T-helper 1 cell (primary cell): ENCODE measurements at places on chromosomes 3 and 15.

- no peak for DNase-seq
Measured at GRCh38 chr15:93247466-93248121, 158.6 kb upstream of the RGMA start.

GRCh38 chr15:72735111-72735510 lies 48.4 kb downstream of the ADPGK start:
- no peak for DNase-seq

- no peak for DNase-seq
Measured at GRCh38 chr15:88800738-88801137, 2.5 kb upstream of the ACAN start.

GRCh38 chr3:48215019-48215418 lies 8.3 kb upstream of the CAMP start:
- no peak for DNase-seq

DNA sequence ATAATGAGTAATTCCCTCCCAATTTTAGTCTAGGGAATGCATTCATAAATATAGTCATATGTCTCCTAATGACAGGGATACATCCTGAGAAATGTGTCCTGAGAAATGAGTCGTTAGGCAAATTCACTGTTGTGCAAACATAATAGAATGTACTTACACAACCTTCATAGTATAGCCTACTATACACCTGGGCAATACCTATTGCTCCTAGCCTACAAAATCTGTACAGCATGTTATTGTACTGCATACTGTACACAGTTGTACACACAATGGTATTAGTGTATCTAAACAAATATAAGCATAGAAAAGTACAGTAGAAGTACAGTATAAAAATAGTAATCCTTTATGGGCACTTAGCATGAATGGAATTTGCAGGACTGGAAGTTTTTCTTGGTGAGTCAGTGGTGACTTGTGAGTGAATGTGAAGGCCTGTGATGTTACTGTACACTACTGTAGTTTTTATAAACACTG lies 6.6 kb downstream of the DTWD1 start:
- no peak for DNase-seq

- no peak for DNase-seq
Measured at GRCh38 chr3:46059432-46059831, 32.1 kb upstream of the XCR1 start.

GRCh38 chr3:71784914-71785531 lies at the start of gene PROK2:
TSS of gene PROK2 (minus strand) at chr3:71785148. CDS start at chr3:71785052, 96 bp downstream.
- DNase-seq = no peak

GRCh38 chr3:190032923-190033322 lies 87.8 kb downstream of the P3H2 start:
- DNase-seq = no peak
